Stimulated activated CD4-positive, alpha-beta T cell treated with anti-CD3 and anti-CD28 coated beads, Interleukin-1b, Interleukin-23, amount 100 ng/mL, for 1 hour (primary cell): ENCODE measurements at places on chromosomes 4 and X.

DNA sequence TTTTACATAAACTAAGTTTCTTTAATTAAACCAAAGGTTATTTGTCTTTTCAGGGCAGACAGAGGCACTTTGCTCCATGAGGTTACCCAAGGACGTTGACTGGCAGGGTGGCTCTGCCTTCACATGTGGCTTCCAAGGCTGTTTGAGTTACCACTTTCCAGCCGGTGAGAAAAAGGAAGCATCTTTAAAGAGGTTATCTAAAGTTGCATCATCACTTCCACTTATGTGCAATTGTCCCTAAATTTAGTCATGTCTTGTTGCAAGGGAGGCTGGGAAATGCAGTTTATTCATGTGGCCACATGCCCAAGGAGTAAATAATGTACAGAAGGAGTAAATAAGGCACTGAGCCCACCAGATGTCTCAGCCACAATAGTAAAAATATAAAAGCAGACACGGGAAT lies 29.0 kb upstream of the RAP1GDS1 start:
- DNase-seq: no peak

- DNase-seq: no peak
These were observed 23.7 kb downstream of the LRPAP1 start for GRCh38 chr4:3508542-3508941.

DNA sequence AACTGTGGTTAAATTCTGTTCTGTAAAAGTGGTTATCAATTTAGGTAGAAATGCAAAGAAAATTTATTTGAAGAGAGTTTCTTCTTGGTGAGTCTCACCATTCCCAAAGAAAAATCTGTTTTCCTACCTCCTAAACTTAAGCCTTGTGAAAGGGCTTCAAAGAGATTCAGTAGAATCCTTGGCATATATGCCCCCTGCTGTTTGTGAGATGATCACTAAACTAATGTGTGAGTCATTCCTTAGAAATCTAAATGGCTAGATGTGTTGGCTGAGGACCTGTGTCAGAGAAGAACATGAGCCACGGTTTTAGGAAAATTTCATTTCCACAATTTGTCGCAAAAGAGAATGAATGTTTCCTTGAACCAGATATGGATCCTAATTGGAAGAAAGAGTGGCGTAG lies 260.9 kb downstream of the SLC7A11 start:
- no peak for DNase-seq

GRCh38 chr4:127143460-127144195 lies 489.1 kb upstream of the INTU start:
- DNase-seq: no peak

DNA sequence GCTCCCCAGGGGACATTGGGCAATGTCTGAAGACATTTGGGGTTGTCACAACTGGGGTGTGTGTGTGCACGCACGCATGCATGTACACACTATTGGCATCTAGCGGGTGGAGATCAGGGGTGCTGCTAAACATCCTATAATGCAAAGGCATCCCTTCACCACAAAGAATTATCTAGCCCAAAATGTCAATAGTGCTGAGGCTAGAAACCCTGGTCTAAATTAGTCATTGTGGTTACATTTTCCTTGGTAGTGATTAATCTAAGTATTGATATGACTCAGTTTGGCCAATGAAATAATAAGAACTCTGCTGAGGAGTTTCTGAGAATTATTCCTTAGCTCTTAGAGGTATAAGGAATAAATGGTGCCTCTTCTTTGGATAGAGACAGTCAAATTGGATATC lies 200.2 kb downstream of the CLCN4 start:
- no peak for DNase-seq

DNA sequence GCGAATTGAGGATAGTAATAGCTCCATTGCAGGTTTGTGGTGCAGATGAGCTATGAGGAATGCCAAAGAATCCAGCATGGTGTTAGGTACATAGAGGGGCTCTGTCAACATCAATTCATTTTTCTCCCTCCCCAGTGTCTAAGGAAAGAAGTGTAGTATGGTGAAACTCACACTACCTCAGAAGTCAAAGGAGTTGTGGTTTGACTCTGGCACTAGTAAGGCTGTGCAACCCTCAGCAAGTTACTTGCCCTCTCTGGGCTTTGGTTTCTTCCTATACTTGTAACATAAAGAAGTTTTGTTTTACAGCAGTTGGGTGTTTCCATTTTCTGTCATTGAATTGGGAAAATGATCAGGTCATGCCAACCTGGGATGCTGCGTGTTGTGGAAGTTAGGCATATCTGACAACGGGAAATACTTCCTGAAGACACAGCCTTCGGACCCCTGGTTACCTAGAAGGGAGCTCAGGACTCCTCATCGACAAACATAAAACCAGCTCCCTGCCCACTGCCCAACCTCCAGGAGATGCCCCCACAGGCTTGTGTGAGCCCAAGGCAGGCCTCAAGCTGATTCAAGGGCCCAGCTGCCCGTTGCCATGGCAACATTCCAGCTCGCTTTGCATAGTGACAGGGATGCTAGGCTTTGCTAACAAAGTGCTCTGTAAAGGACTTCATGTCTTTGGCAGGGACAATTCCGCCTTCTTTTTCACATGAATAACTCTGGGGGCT lies 71.4 kb downstream of the RTL5 start:
- DNase-seq: no peak

DNA sequence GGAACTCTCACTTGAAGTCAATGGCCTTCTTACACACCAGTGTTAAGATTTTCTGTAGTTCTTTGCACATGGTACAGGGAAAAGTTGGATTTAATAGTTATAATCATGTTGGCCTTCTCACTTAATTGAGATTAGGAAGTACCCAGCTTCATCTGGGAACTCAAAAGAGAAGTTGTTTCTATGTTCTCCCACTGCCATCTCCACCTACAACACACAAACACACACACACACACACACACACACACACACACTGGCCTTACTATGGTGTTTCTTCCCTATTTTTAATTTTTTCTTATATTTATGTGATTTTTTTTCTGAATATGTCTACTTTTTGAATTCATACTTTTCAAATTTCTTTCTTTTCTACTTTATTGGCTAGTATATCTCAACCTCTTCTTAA lies 10.0 kb upstream of the CHIC2 start:
- DNase-seq: no peak

DNA sequence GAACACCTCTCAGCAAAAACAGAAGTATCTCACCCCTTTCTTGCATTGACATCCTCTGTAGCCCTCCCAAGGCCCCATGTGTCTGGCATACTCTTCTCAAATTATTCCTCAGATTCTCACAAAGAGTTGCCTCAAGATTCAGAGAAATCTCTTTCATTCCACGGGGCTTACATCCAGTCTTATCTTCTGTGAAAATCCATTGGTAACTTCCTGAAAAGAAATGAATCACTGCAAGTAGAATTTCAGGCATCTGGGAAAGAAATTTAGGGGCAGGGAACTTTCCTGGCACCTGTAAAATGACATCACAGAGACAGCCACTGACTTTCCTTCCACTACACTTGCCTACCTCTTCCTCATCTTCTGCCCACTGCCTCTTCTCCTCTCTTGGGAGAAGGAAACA lies 182.5 kb upstream of the ARHGEF9 start:
- no peak for DNase-seq

DNA sequence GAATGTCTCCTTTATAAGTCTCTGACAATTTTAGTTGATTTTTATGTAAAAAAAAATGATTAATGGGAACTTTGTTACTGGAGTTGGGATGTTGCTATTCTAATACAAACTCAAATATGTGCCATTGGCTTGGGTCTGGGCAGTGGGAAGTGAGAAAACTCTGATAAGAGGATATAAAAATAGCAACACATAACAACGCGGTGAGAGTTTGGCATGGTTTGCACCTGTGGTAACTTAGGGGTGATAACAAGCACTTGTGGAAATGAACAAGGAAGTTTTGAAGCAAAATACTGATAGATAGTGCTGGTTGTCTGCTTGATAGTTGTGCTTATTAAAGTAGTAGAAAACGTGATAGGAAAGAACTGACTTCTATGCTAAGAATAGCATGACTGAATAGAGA lies 743.3 kb upstream of the AGA start:
- no peak for DNase-seq

DNA sequence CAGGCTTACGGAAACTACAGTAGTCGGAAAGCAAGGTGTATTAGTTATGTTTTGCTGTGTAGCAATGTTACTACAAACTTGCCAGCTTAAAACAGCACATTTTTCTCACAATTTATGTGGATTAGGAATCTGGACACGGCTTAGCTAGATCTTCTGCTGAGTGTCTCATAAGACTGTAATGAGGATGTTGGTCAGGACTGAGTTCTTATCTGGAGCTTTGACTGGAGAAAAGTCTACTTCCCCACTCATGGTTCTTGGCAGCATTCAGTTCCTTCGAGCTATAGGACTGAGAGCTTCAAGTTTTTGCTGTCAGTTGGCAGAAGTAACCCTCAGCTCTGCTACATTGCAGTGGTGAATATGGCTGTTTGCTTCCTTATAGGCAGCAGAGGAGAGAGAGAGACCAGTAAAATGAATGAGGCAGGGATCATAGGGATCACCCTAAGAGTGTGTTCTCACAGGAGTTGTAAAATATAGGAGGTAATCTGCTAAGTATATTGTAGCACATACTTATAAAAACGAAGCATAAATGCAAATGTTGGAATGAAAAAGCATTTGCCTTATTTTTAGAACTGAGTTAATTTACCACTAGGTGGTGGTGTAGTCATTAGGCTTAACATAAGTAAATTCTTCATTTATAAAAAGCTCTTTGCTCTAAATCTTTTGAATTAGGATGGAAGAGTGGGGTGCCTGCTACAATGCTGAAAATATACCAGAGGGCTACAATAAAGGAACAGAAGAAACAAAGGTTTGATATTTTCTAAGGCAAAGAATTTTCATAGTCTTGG lies 38.6 kb downstream of the ALG13 start:
- no peak for DNase-seq

DNA sequence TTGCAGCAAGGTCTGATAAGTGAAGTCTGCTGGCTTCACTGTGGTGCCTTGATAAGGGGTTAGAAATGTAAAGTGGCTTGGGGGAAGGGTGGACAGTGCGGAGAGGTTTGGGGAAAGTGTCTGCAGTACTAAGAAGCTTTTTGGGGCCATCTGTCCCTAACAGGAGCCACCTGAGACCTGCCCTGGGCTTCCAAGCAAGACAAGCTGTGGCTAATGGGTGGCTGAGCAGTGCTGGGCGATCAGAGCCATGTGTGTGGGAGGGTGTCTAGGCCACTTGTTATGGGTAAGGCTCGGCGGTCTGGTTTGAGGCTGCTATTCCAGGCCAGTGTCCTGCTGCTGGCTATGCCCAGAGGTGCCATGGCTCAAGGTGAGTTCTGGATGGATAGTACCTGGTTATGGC lies 185.4 kb upstream of the MTMR8 start:
- DNase-seq: no peak

DNA sequence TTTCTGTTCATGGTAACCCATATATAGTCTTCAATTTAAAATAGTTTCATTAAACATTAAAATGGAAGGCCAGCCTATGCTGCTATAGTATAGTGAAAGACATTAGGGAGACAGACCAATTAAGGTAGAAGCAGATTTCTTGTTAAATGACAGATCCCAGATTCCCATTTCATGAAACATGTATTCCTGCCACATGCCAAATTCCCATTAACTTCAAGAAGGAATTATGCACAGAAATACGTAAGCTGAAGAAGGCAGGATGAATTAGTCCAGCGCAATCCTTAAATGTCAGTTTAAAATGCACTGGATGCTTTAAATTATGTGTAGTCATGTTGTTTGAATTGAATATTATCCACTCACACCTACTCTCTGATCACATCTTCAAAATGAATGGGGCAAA lies 424.9 kb downstream of the SH2D1A start:
- DNase-seq: no peak

DNA sequence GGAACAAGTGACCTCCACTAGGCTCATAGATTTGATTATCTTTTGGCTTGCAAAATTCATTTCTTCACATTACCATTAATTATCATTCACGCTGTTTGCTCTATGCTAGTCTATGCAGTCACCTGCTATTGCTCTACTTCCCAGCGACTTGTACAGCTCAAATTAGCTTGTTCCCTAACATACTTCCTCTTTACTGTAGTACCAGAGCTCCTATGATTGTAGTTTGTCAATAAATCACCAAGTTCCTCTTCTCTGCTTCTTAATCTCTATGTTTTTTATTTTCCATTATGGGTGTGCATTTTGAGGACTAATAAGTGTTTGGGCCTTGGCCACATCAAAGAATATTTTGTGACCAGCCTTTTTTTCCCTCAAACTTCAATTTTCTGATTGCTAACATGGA lies 6.2 kb upstream of the GSPT2 start:
- no peak for DNase-seq

- DNase-seq: no peak
These were observed 45.7 kb downstream of the MID1 start for GRCh38 chrX:10574663-10575062.

- DNase-seq: no peak
These were observed 153.0 kb upstream of the TRPC5 start for GRCh38 chrX:112235547-112235946.

- no peak for DNase-seq
These were observed 605.2 kb downstream of the KLHL13 start for GRCh38 chrX:117511379-117511778.

- no peak for DNase-seq
These were observed 2052.9 kb downstream of the ARAP2 start for GRCh38 chr4:34191443-34191842.

- DNase-seq: no peak
These were observed 19.6 kb downstream of the PTPN13 start for GRCh38 chr4:86613734-86614133.

- DNase-seq: no peak
These were observed 98.3 kb downstream of the SORBS2 start for GRCh38 chr4:185713731-185714130.

- DNase-seq: no peak
These were observed 8.3 kb downstream of the PKD2 start for GRCh38 chr4:88015659-88016295.

GRCh38 chr4:166123546-166123945 lies 250.5 kb downstream of the TLL1 start:
- DNase-seq: no peak

- no peak for DNase-seq
These were observed 28.6 kb downstream of the STAP1 start for GRCh38 chr4:67587156-67587555.

DNA sequence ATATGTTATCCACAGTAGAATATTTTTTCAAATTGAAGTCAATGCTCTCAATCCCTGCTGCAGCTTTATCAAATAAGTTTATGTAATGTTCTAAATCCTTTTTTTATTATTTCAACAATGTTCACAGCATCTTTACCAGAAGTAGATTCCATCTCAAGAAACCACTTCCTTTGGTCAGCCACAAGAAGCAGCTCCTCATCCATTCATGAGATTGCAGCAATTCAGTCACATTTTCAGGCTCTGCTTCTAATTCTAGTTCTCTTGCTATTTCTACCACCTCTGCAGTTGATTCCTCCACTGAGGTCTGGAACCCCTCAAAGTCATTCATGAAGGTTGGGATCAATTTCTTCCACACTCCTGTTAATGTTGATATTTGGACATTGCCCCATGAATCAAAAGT lies 2301.3 kb upstream of the TENM3 start:
- DNase-seq: no peak
